ENCODE measurements at places on chromosomes 16 and 17. TPM values are rescaled to one million over a fixed set of nuclear protein-coding genes. Genes with fewer than 3 reads are reported as not detected.

DNA sequence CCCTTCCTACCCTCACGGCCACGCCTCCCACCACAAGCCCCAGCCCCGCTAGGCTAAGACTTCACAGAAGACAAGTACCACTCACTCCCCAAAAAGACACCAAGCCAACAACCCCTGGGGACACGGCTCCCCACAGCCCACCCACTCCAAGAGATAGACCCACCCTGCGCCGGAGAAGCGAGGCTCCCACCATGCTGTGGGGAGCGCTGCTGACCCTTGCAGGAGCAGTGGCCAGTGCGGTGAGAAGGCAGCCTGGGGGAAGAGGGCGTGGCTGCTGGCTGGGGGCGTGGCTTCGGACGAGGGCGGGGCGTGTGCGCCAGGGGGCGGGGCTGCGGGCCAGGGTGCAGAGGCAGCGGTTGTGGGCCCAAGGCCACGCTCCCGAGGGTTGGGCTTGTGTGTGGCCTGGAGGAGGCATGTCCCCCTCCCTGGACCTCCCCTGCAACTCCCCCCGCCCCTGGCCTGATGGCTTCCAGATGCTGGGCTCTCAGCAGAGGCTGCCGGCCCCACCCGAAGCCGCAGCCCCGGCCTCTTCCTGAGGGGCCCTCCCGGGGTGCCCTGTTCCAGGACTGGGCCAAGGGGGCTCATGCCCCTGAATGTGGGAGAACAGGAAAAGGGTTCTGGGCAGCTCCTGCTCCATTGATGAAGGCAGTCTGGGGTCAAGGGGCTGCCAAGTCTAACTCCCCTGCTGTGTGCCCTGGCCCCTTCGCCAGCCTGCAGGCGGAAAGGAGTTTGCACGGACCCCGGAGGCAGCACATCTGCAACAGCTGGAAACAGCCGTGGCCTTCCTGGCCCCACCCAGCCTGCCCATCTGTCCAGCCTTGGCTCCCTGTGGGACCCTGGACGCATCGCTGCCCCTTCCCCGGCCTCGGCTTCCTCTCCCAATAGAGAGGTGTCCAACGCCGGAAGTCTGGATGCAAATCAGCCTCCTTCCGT lies 9.1 kb downstream of the TFAP4 start:
- no peaks in the 10 kb centered on the region for H3K27me3 ChIP-seq
- DNase-seq = no peak
- H3K4me1 ChIP-seq = peaks cover 9% of the 10 kb centered on the region
- no peak overlapping the region for H3K4me3 ChIP-seq

DNA sequence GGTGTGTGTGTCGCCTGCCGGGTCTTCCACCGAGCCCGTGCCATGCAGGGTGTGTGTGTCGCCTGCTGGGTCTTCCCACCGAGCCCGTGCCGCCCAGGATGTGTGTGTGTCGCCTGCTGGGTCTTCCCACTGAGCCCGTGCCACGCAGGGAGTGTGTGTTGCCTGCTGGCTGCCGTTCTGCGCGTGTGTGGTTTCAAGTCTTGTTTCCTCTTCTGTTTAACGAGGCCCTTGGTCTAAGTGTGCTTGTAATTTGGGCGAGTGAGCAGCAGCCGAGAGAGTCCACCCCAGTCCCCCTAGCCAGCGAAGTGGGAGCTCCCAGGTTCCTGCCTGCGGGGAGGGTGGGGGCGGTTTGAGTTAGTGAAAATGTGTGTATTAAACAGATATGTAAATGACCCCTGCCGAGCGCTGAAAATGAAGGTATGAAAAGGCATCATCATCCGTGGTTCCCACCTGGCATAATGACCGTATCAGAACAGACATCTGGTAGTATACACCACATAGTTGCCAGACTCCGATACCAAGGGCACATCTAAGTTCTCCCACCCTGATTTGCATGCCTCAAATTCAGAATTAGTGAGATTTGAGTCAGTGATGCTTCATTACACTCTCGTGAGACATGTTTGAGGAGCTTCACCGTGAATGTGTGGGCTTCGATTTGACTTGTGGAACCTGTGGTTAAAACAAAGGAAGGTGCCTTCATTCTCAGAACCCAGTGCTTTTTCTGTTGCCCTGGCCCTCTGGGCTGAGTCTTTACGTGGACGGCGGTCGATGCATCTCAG lies 114.5 kb upstream of the CHMP6 start:
- H3K4me3 ChIP-seq = peak overlapping the region; percentile 58
- no peaks in the 10 kb centered on the region for H3K27me3 ChIP-seq
- peaks cover 61% of the 10 kb centered on the region for H3K36me3 ChIP-seq
- H3K4me1 ChIP-seq = peaks cover 69% of the 10 kb centered on the region

DNA sequence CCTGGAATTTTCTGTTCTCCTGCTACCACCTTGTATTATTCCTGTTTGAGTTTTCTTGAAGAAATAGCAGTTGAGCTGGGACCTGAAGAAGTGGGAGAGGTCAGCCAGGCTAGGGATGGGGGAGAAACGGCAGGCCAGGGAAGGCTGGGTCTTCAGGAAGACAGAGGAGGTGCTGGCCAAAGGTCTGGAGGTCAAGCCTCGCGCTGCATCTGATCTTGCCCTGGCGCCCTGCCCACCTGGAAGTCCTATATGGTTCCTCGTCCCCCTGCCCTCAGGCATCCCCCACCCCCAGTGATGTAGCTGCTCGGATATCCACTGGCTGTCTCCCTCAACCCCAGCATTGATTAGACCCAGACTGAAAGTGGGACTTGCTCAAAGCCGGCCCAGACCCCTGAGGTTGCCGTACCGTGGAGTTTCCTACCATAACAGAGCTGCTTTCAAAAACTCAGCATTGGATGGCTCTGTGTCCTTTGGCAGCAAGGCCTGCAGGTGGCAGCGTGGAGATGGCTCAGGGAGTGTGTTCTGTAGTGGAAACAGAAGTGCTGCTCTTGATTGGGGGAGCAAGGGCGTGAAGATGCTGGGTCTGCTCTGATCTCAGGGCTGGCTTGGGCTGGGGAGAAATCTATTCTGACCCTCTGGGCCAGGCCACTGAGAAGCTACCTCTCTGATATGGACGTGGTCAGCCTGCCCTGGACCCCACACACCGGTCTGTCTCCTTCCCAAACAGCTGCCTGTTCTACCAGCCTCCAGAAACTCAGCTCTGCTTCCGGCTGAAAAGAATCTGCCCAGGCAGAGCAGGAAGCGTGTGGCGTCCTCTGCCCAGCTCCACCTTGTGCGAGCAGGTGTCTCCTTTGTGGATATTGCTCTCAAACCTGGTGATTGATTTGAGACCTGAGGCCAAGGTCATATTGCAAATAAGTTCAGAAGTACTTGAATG lies 107.0 kb upstream of the CACNG5 start:
- H3K36me3 ChIP-seq = peaks cover 12% of the 10 kb centered on the region
- H3K4me1 ChIP-seq = peaks cover 20% of the 10 kb centered on the region
- DNase-seq = peak; percentile 57
- H3K4me3 ChIP-seq = no peak overlapping the region
- H3K27me3 ChIP-seq = no peaks in the 10 kb centered on the region

DNA sequence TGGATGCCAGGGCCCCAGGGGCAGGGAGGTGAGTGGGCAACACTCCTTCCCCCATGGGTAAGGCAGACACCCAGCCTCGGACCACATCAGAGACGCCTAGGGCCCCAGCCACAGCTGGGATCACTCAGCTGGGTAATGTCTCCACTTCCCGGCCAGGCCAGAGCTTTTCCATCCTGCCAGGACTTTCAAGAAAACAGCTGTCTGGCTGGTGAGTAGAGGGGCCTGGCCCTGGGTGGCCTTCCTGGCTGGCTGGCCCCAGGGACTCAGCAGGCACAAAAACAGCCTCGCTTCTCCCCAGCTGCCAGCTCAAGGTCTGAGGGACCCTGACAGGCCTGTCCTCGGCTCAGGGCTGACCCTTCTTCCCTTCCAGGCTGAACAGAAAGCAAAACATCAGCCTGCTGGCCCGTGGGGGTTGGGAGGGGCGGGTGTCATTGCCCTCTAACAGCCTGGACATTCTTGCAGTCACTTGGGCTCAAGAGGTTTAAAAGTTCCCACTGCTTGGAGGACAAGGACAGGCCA lies 45.3 kb upstream of the JPH3 start:
- no peak overlapping the region for H3K27ac ChIP-seq
- H3K36me3 ChIP-seq = no peaks in the 10 kb centered on the region
- no peak for DNase-seq
- no peaks in the 10 kb centered on the region for H3K4me1 ChIP-seq

The ERBB2 gene
- 4.6 TPM for total RNA-seq

The SEPTIN12 gene
- not detected for total RNA-seq

GRCh38 chr17:77444628-77444983 lies 303.8 kb downstream of the SEC14L1 start:
- no peaks in the 10 kb centered on the region for H3K27me3 ChIP-seq
- H3K36me3 ChIP-seq = peaks cover 50% of the 10 kb centered on the region
- no peak for DNase-seq
- H3K4me1 ChIP-seq = peaks cover 95% of the 10 kb centered on the region

GRCh38 chr16:69157196-69157595 lies 24.7 kb downstream of the UTP4 start:
- H3K27me3 ChIP-seq = no peaks in the 10 kb centered on the region
- DNase-seq = no peak
- H3K36me3 ChIP-seq = peaks cover 61% of the 10 kb centered on the region
- no peak overlapping the region for H3K27ac ChIP-seq

DNA sequence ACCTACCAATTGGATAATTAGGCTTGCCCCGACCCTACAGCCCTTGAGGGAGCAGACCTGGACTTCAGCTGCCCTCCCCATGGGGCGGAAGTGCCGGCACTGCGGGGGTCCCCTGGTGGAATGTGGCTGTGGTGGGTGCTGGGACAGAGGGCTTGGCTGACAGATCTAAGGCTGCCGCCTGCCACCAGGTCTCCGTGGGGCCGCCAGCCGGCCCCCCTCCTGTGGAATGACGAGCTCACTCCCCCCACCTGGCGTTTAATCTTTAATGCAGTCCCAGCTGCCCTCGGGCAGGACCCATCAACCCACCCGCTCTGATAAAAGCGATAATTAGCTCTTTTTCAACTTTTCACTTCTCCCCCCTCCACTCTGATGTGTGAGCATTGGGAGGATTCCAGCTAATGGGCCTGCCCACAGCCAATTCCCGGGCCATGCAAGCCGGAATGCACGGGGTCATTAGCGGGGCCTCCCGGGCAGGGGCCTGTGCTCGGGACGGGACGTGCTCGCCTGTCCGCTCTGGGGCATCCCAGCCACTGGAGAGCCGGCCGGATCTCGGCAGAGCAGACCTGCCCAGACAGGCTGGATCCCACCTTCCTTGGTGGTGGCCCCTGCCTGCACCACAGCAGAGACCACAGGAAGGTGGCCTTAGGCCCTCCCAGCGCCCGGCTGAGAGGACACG lies 28.3 kb upstream of the GOSR2 start:
- H3K4me1 ChIP-seq = no peaks in the 10 kb centered on the region
- H3K36me3 ChIP-seq = no peaks in the 10 kb centered on the region
- no peak for DNase-seq

GRCh38 chr17:65229621-65229995 lies 92.4 kb downstream of the RGS9 start:
- DNase-seq = no peak
- peaks cover 25% of the 10 kb centered on the region for H3K4me1 ChIP-seq
- no peaks in the 10 kb centered on the region for H3K36me3 ChIP-seq
- H3K27ac ChIP-seq = peak overlapping the region; percentile 71
- H3K4me3 ChIP-seq = no peak overlapping the region

GRCh38 chr17:76296186-76296585 lies 11.9 kb downstream of the QRICH2 start:
- no peak for DNase-seq
- H3K4me1 ChIP-seq = no peaks in the 10 kb centered on the region
- H3K27ac ChIP-seq = no peak overlapping the region

The KIF18B gene
- 107 TPM for total RNA-seq

DNA sequence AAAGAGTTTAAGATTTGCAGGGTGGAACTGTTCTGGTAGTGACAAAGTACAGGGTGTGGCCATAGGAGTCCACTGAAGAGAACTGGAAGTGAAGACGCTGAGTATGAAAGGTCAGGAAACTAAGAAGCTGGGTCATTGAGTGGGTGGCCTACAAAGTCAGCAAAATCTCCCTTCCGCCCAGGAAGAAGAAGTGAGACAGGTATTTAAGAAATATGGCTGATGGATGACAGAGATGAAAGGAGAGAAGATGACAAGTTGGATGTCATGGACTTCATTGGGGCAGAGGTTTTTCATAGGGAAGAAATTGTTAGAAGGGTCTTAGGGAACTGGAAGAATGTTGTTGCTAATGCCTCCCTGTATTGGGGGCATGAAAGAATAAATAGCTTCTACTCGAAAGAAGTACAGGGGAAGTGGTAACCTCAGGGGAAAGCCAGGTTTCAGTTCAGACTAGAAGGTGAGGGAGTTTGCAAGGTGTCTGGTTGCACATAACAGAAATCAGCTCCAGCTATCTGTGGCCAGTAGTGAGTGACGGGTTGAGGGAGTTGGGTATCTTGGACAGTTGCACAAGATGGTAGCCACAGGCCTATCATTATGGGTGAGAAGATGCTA lies 33.6 kb upstream of the MED13 start:
- H3K27me3 ChIP-seq = peaks cover 2% of the 10 kb centered on the region
- DNase-seq = no peak
- H3K4me3 ChIP-seq = no peak overlapping the region
- peaks cover 11% of the 10 kb centered on the region for H3K4me1 ChIP-seq
- H3K36me3 ChIP-seq = no peaks in the 10 kb centered on the region
- H3K27ac ChIP-seq = no peak overlapping the region

DNA sequence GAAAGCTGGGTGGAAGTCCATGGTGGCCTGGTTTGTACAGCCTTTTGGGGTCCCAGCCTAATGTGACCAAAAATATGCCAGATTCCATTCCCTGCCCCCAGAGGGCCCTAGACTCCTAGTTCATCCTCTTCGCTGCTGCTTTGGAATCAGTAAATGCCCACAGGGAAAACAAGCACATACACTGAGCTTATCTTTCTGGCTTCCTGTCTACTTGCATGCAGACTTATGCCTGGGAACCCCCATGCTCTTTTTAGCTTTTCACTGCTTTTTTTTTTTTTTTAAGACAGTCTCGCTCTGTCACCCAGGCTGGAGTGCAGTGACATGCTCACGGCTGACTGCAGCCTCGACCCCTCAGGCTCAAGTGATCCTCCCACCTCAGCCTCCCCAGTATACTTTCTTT lies 6.2 kb upstream of the CD300LG start:
- H3K36me3 ChIP-seq = no peaks in the 10 kb centered on the region
- H3K4me3 ChIP-seq = no peak overlapping the region
- no peak overlapping the region for H3K27ac ChIP-seq
- H3K4me1 ChIP-seq = no peaks in the 10 kb centered on the region

GRCh38 chr17:77471984-77472461 lies 331.3 kb downstream of the SEC14L1 start:
- H3K36me3 ChIP-seq = peaks cover 87% of the 10 kb centered on the region
- H3K27ac ChIP-seq = peak overlapping the region; percentile 83
- H3K27me3 ChIP-seq = no peaks in the 10 kb centered on the region
- no peak for DNase-seq

DNA sequence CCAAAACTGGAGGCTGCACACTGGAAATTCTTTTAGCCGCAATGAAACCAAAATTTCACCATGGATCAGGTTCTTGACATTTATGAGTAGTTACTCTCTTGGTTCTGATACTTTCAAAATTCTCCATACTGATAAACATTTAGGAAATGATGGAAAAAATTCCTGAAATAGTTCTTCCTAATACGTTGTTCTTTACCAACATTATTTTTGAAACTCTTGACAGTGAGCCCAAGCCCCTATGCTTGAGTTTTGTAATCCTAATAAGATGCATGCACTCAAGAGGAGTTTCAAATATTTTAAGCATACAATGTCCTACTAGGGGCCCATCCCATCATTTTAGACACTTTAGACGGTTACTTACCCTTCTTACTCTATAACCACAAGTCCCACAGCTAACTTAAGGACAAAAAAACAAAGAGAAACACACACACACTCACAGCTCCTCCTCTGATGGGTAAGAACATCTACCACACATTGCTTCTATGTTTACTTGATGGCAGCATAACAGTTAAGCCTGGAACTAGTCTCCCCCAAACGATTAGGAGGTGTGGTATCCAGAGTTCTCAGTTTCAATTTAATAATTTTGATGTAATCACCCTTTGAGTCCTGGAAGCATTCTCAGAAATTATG lies 3.7 kb downstream of the VEZF1 start:
- DNase-seq = no peak
- no peaks in the 10 kb centered on the region for H3K27me3 ChIP-seq
- no peak overlapping the region for H3K4me3 ChIP-seq
- peaks cover 64% of the 10 kb centered on the region for H3K4me1 ChIP-seq
- H3K27ac ChIP-seq = no peak overlapping the region
- peaks cover 50% of the 10 kb centered on the region for H3K36me3 ChIP-seq

Data from activated CD4-positive, alpha-beta T cell treated with anti-CD3 and anti-CD28 coated beads, Interleukin-2, amount 10 ng/mL, durations not matched to agents 7 days and 5 days (primary cell).